Epithelial cell of proximal tubule (primary cell): ENCODE measurements at places on chromosomes 4 and X. TPM values are rescaled to one million over a fixed set of nuclear protein-coding genes. Genes with fewer than 3 reads are reported as not detected.

DNA sequence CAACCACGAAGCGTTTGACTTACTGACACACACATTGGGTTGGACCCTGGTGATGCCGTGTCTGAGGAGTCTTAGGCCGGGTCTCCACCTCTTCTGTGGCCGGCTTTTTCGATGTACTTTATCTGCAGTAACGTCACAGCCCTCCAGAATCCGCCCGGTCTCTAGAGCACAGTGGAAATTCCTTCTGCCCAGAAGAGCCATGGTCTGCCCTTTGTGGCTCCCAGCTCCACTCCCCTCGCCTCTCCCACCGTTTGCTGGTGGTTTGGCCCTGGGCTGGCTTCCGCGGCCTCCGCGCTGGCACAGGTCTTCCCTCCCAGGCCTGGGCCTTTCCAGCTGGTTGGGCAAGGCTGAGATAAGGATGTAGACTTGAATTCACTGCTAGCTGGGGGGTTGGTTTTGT is 4.3 kb downstream of the MAEA start:
- no peak for DNase-seq

- no peak for DNase-seq
Measured at GRCh38 chrX:118022753-118023152, 93.9 kb downstream of the KLHL13 start.

DNA sequence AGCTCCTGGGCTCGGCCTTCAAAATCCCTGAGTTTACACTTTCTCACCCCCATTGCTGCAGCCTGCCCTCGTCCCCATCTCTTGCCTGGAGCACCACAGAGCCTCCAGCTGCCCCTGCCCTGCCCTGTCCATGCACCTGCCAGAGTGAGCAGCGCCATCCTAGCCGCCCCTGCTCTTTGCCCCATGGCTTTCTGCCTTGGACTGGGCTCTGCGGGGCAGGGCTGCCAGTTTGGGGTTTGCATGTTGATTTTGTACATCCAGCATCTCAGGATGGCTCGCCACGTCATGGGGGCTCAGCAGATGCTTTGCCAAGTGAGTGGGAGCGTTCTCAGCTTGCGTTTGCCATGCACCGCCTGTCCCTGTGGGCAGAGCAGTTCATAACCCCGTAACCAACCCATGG is 67.1 kb upstream of the HGFAC start:
- DNase-seq: no peak

DNA sequence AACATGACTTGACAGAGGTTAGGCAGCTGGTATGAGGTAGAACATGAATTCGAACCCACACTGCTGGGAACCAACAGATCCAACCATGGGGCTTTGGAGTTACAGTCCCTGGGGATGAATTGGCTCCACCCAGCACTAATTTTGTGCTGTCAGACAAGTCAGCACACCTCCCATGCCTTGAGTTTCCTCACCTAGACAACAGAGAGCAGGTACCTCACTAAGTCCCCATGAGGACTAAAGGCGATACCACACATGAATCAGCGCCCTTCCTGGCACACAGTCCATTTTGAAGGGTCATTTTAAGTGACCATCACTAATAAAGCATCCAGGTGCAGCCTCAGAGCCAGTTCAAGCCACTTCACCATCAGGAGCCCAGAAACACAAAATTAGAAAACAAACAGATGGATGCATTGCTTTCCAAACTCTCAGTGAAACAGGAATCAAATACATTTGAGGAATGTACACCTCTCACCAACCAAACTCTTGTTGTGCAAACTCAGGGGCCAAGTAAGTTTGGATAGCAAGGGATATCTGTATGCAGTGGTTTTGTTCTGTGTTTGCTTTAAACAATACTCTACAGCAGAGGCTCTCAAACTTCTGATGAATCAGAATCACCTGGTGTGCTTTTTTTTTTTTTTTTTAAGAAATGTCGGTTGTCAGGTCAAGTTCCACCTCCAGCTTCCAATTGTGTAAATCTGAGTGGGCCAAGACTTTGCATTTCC is 10.1 kb downstream of the IDS start:
- DNase-seq: no peak

GRCh38 chr4:55008166-55009056 is 117.0 kb downstream of the KDR start:
- DNase-seq: no peak

DNA sequence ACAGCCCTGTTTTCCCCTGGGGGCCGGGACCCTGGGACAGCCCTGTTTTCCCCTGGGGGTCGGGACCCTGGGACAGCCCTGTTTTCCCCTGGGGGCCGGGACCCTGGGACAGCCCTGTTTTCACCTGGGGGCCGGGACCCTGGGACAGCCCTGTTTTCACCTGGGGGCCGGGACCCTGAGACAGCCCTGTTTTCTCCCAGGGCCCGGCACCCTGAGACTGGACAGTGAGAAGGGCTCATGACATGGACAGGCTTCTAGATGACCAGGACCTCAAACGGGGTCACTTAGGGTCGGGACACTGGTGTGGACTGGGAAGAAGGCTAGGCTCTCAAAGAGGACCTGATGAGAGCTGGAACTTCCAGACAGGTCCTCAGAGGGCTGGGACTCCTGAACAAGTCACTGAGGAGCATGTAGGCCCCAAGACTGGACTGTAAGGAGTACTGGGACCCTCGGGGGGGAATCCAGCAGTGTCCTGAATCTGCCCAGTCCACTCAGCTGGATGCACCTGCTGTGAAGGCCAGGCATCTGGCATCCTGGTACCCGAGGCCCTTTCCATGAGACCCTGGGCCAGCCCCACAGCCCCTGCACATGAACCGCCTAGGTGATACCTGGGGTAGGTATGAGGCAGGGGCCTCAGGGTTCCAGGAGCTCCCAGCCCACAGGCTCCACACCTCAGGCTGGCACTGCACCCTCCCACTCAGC is 2.4 kb downstream of the PCGF3 start:
- DNase-seq: no peak

GRCh38 chrX:150334981-150335380 is 28.1 kb upstream of the MAMLD1 start:
- DNase-seq: no peak

- DNase-seq: no peak
Measured at GRCh38 chr4:89284828-89285227, 22.8 kb downstream of the GPRIN3 start.

DNA sequence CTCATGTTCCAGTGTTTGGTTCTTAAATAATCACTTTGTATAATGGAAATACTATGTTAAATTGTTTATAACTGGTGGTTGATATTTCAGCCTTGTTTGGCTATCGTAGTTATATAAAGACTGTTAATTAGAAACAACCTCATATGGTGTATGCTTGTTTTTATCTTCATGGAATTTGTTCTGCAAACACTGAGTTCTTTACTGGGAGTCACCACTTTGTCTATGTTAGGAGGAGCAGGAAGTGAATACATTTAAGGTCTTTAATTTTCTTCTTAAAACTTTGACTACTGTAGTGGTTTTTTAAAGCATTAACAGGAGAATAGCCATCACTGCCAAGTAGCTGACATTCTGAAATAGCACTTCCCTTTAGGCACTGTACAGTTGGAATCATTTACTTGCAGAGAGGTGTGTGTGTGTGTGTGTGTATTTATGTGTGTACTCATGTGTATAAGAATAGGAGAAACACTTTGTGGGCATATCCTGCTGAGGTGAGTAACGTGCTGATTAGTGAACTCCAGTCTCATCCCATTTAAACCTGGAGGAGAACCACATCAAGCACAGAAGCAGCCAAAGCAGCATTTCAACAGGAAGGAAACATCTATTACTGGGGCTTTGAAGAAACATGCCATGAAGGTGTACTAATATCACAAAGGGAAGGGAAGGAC is 37.8 kb downstream of the TET2 start:
- peak; percentile 64 for DNase-seq

GRCh38 chr4:184441461-184442313 is 32.7 kb downstream of the IRF2 start:
- DNase-seq: no peak

The YY2 gene
- total RNA-seq: 0.35 and 1.2 TPM in 2 replicates

GRCh38 chr4:69167300-69167699 is 47.2 kb downstream of the UGT2B11 start:
- DNase-seq: no peak

DNA sequence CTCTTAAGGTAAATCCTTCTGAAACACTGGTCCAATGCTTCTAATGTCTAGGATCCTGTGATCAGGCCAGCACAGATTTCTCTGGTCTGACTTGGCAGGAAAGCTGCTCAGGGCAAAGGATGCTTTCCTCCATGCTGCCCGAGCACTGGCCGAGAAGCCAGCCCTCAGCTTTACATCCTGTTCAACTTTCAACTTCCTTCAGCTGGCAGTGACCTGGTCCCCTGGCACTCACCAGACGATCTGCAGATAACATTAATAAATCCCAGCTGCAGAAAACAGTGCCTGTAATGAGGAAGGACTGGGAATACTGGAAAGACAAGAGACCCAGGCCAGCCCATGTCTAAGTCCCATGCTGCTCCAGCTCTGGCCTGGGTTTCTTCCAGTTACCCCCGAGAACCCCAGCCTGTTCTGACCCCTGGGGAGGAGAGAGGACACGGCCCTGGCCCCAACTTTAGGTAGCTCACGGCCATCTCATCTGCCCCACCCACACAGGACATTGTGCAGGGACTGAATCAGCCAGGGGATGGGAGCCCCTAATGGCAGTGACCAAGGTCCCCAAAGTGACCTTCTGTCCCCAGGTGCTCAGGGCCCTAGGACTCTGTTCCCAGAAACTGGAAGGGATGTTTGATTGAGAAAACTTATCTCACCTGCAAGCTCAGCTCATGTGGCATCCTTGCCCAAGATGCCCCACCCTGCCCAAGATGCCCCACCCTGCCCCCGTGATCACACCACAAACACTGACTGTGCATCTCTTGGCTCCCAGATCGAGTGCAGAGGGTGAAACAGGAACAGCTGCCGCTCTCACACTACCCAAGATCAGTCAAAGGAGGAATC is 28.0 kb downstream of the JAKMIP1 start:
- no peak for DNase-seq

- DNase-seq: no peak
Measured at GRCh38 chr4:169079942-169080827, 70.1 kb upstream of the CBR4 start.

GRCh38 chr4:41177016-41177415 is 37.3 kb downstream of the APBB2 start:
- no peak for DNase-seq

The FRMD7 gene
- total RNA-seq: not detected in 2 replicates

The TNIP3 gene
- total RNA-seq: 0.07 and 0.46 TPM in 2 replicates

- no peak for DNase-seq
Measured at GRCh38 chr4:28636971-28637370, 1776.3 kb downstream of the STIM2 start.

The LRP2BP gene
- 0.06 and 0.14 TPM in 2 replicates for total RNA-seq

The ARX gene
- total RNA-seq: not detected in 2 replicates

GRCh38 chrX:109440475-109440874 is 41.4 kb downstream of the GUCY2F start:
- no peak for DNase-seq

DNA sequence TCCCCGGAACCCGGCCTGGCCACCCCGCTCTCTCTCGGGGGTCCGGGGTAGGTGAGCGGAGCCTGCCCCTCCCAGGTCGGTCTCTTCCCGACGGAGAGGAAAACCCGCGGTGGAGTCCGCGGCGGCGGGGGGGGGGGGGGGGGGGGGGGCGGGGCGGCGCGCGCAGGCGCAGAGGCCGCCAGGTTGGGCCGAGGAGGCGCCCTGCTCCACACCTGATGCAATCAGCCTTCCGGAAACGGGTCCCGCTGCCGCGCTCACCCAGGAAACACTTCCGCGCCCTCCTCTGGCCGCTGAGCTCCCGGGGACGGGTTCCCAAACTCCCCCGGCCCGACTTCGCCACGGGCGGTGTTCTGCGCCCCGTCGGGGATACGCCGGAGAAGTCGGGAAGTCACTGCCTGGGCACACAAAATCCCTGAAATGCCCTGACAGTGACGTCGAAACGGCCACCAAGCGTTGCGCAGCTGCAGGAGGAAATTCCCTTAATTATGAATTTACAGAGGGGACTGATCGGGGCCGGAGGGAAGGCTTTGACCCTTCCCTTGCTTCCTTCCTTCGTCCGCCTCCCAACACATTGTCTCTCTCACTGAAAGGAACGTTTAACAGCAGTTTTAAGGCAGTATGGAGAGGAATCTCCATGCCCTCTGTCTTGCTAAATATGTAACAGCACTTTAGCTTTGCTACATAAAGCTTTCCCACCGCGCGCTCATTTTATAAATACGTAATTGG is 2.1 kb upstream of the APBB2 start:
- DNase-seq: no peak

- no peak for DNase-seq
Measured at GRCh38 chr4:36282503-36283030, 1.2 kb downstream of the DTHD1 start.

DNA sequence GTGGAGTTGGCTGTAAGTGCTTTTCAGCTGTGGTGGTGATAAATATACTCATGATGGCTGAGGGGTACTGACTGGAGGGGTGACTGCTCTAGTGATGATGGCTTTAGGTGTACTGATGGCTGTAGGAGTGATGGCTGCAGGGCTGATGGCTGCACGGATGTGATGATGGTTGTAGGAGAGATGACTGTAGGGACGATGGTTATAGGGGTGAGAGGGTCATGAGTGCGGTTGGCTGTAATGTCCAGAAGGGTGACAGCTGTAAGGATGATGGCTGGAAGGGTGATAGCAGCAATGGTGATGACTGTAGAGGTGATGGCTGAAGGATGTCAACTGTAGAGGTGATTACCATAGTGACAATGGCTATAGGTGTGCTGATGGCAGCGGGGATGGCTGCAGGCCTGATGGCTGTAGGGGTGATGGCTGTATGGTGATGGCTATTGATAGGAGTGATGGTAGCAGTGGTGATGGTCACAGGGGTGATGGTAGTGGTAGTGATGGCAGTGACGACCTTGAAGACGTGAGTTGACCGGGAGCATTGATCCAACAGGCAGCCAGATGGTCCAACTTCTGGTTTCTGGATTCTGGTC is 570 bp upstream of the SASH3 start:
- DNase-seq: no peak

The AKAP14 gene
- not detected in 2 replicates for total RNA-seq

The TCEAL7 gene
- 16.0 and 25.4 TPM in 2 replicates for total RNA-seq

DNA sequence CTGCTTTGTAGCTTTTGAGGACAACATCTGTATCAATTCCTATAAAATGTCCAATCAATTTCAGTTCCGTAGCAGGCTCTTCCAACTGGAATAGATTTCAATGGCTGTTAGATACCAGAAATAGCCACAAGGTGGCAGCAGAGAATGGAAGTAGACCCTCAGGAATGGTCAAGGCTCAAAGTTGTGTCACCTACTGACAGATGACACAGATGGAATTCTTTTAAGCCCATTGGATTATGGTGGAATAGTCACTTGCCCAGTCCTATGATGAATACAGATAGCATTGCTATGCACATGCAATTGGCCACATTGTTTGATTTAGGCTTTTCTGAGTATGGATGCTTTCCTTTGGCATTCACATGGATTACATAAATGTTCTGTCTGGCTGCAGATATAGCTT is 130.4 kb upstream of the RADX start:
- peak; percentile 12 for DNase-seq

- no peak for DNase-seq
Measured at GRCh38 chrX:150052226-150052625, 113.9 kb upstream of the EOLA2 start.

- DNase-seq: no peak
Measured at GRCh38 chrX:21374994-21375707, 933 bp downstream of the CNKSR2 start.

DNA sequence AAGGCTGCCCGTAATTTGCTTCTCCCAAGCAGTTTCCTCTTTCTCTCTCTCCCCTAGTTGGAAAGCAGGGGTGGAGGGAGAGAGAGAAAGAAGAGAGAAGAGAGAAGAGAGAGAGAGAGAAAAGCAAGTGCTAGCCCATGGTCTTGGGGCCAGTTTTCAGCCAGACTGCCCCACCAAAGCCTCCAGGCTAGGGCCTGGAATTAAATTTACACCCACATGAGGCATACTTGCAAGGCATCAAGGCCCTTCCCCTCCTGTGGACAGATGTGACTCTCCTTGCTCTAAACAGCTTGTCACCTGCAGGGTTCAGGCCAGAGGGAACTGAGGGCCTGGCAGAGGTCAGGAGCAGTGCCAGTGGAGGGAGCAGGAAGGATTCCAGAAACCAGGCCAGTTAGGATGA is 1.7 kb upstream of the CXCR3 start:
- DNase-seq: no peak

The DMP1 gene
- not detected in 2 replicates for total RNA-seq
